Activated CD8-positive, alpha-beta memory T cell treated with anti-CD3 and anti-CD28 coated beads, Interleukin-2, amount 10 ng/mL, durations not matched to agents 7 days and 5 days (primary cell): ENCODE measurements at places on chromosomes 2 and 18. TPM values are rescaled to one million over a fixed set of nuclear protein-coding genes. Genes with fewer than 3 reads are reported as not detected.
A peak's percentile ranks its signal among the peaks of the same experiment; 100 is the strongest.

DNA sequence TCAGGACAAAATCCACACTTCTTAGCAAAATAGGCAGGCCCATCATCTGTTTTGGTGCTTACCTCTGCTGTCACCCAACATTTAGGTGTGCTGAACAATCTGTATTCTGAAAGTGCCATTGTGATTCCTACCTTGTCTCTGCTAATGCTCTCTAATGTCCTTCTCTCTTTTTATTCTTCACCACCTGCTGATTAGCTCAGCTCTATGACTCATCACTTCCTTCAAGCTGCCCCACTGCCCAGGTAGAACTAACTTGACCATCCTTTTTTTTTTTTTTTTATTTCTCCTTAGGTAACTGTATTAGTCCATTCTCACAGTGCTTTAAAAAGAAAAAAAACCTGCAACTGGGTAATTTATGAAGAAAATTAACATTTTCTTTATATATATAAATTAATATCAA, 478.7 kb upstream of the POU3F3 start:
- H3K27ac ChIP-seq, result no peak overlapping the region
- H3K4me3 ChIP-seq, result no peak overlapping the region
- H3K4me1 ChIP-seq, result no peaks in the 10 kb centered on the region
- no peaks in the 10 kb centered on the region for H3K36me3 ChIP-seq
- no peak for DNase-seq

GRCh38 chr2:30139131-30139870, 7.5 kb upstream of the YPEL5 start:
- peak overlapping the region; percentile 13 for H3K27ac ChIP-seq
- H3K27me3 ChIP-seq, result peaks cover 12% of the 10 kb centered on the region
- DNase-seq, result no peak
- peaks cover 11% of the 10 kb centered on the region for H3K4me1 ChIP-seq

GRCh38 chr2:68768461-68768860, 33.9 kb downstream of the ARHGAP25 start:
- no peak for DNase-seq
- peak overlapping the region; percentile 100 for H3K27ac ChIP-seq
- H3K4me1 ChIP-seq, result peaks cover 97% of the 10 kb centered on the region
- H3K27me3 ChIP-seq, result no peaks in the 10 kb centered on the region
- peaks cover 36% of the 10 kb centered on the region for H3K36me3 ChIP-seq

GRCh38 chr2:8578335-8579244, 103.3 kb upstream of the ID2 start:
- peak; percentile 37 for DNase-seq
- H3K36me3 ChIP-seq, result no peaks in the 10 kb centered on the region
- no peak overlapping the region for H3K4me3 ChIP-seq
- H3K27ac ChIP-seq, result no peak overlapping the region

DNA sequence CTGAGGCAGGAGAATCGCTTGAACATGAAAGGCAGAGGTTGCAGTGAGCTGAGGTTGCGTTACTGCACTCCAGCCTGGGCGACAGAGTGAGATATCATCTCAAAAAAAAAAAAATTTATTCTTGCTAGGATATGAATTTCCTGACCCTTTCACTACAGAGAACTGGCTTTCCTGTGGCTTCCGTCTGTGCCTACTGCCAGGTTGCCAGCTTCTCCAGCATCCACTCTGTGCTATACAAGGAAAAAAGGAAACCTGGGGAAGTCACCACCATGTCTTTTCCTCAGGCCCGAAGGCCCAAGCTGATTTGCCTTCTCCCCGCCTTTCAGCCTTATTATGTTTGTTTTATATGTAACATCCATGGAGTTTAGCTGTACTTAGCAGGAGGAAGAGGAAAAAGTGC, 122.0 kb upstream of the REV1 start:
- no peaks in the 10 kb centered on the region for H3K36me3 ChIP-seq
- no peaks in the 10 kb centered on the region for H3K27me3 ChIP-seq
- DNase-seq, result no peak
- H3K4me1 ChIP-seq, result no peaks in the 10 kb centered on the region
- no peak overlapping the region for H3K4me3 ChIP-seq
- H3K27ac ChIP-seq, result peak overlapping the region; percentile 6

GRCh38 chr2:96102596-96103186, 13.7 kb downstream of the ADRA2B start:
- no peak overlapping the region for H3K27ac ChIP-seq
- H3K4me1 ChIP-seq, result peaks cover 6% of the 10 kb centered on the region
- H3K4me3 ChIP-seq, result no peak overlapping the region
- no peaks in the 10 kb centered on the region for H3K36me3 ChIP-seq
- H3K27me3 ChIP-seq, result no peaks in the 10 kb centered on the region

DNA sequence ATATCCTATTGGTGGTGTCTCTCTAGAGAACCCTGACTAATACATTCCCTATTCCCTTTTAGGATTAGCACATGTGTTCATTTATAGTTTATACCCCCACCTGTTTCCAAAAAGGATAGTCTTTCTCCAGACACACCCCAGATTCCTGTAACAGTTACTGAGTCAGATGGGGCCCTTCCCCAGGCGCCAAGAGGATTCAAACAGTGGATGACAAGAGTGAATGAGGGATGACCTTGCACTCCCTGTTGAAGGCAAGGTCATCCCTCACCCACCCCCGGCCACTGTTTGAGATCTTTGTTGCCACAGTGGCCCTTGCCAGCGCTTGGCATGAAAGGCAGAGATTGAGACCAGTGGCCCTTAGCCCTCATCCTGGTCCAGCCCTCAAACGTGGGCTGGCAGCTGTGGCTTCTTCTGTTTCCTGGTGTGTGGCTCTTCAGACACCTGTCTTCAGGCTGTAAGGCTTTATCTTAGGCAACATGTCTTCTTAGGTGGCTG, 15.3 kb upstream of the REEP1 start:
- H3K36me3 ChIP-seq, result no peaks in the 10 kb centered on the region
- no peak overlapping the region for H3K27ac ChIP-seq
- H3K4me3 ChIP-seq, result no peak overlapping the region
- H3K27me3 ChIP-seq, result peaks cover 15% of the 10 kb centered on the region
- no peaks in the 10 kb centered on the region for H3K4me1 ChIP-seq

GRCh38 chr2:143300536-143300935, 171.3 kb downstream of the ARHGAP15 start:
- H3K27ac ChIP-seq, result no peak overlapping the region
- H3K4me3 ChIP-seq, result no peak overlapping the region
- no peak for DNase-seq

DNA sequence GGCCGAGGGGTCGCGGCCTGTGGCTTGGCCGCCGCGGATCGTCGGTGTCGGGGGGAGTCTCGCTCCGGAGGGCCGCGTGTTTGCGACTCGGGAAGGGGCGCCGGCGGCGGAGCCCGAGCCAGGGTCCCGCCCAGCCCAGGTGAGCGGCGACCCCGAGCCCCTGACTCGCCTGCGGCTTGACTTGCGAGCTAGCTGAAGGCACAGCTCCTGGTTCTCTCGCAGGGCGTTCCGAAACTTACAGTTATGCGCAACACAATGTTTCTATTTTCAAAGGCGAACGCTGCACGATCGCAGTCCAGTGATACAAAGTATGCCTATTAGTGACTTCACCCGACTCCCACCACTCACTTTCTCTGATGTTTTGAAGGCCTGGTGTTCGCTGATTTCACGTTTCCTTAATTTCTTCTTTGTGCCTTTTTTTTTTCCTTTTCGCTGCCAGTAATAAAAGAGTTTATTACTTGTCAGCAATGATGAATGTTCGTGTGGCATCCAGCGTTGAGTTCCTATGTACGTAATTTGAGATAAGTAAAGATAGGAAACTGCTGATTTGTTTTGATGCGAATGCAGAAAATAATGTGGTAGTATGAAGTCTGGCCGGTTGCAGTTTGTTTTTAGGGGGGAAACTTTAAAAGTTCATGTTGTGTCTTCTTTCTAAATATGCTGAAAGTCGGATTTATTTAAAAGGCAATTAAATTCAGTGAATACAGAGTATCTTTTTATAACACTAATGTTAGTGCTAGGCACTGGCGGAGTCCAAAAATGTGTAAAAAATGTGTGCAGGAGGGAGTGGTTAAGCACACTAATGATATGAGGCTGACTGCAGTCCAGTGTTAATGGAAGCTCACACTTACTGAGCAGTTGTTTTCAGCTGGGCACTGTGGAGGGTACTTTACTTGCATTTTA, 706 bp downstream of the UBXN2A start:
- H3K27ac ChIP-seq, result peak overlapping the region; percentile 93
- peak; percentile 61 for DNase-seq
- peaks cover 13% of the 10 kb centered on the region for H3K27me3 ChIP-seq

DNA sequence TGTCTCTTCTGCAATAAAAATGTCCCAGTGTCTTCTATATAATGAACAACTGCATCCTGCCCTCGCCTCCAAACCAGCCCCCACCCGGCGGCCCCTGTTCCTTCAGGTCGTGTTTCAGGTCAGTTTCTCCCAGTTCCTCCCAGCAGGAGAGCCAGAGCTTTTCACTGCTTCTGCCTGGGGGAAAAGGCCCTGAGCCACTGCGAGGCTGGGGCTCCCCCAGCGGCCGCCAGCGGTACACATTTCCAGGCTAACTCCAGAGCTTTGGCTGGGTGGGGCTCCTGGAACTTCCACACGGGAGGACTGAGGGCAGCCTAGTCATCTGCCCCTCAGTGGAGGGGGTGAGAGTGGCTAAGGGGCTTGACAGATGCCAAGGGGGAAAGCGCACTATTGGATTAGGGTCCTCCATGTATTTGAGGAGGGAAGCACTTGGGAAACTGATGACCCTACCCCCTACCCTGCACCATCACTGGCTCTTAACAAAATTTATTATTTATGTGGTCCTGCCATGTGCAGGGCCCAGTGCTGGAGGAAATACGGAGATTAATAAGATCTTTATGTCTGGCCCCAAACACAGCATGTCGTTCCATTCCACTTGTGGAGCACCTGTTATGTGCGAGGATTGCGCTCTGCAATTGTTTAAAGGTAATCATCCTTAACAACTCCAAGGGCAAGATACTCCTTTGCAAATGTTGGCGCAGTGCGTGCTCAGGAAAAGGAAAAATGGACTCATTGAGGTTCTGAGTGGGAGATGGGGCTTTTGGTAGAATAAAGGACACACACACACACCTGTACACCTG, 17.3 kb upstream of the CYS1 start:
- no peaks in the 10 kb centered on the region for H3K36me3 ChIP-seq
- no peak overlapping the region for H3K27ac ChIP-seq
- H3K4me1 ChIP-seq, result peaks cover 2% of the 10 kb centered on the region
- H3K4me3 ChIP-seq, result no peak overlapping the region
- DNase-seq, result peak; percentile 52

- no peaks in the 10 kb centered on the region for H3K27me3 ChIP-seq
- no peak overlapping the region for H3K27ac ChIP-seq
- no peak overlapping the region for H3K4me3 ChIP-seq
- DNase-seq, result no peak
These were observed 315.0 kb upstream of the SMIM21 start for GRCh38 chr18:75742516-75742915.

GRCh38 chr18:848062-848861, 36.2 kb upstream of the YES1 start:
- no peaks in the 10 kb centered on the region for H3K4me1 ChIP-seq
- H3K4me3 ChIP-seq, result no peak overlapping the region
- no peaks in the 10 kb centered on the region for H3K27me3 ChIP-seq
- H3K27ac ChIP-seq, result no peak overlapping the region

GRCh38 chr2:198186257-198186656, 381.9 kb downstream of the PLCL1 start:
- H3K4me3 ChIP-seq, result no peak overlapping the region
- DNase-seq, result no peak
- H3K27ac ChIP-seq, result no peak overlapping the region
- no peaks in the 10 kb centered on the region for H3K36me3 ChIP-seq
- no peaks in the 10 kb centered on the region for H3K4me1 ChIP-seq

DNA sequence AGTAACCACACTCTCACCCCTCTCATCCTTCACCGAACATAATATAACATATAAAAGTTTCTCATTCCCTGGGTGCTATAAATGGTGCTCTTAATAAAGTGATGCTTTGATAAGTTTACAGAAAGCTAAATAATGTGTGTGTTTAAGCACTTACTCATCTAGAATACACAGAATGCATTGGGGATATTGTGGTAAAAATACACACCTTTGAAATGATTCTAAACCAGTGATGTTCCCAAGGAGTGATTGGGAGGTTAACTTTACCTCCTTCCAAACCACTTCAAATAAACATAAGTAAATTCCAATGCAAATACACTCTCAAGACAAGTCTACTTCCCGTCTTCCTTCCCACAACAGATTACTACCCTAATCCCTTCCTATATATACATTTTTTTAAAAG, 85.3 kb upstream of the TWSG1 start:
- H3K27me3 ChIP-seq, result no peaks in the 10 kb centered on the region
- no peak for DNase-seq
- H3K4me3 ChIP-seq, result no peak overlapping the region
- peaks cover 51% of the 10 kb centered on the region for H3K36me3 ChIP-seq
- H3K4me1 ChIP-seq, result peaks cover 6% of the 10 kb centered on the region

GRCh38 chr2:215370112-215370965, 58.5 kb downstream of the ATIC start:
- H3K27ac ChIP-seq, result no peak overlapping the region
- H3K36me3 ChIP-seq, result peaks cover 16% of the 10 kb centered on the region
- no peaks in the 10 kb centered on the region for H3K27me3 ChIP-seq
- H3K4me3 ChIP-seq, result no peak overlapping the region
- no peak for DNase-seq
- no peaks in the 10 kb centered on the region for H3K4me1 ChIP-seq

- H3K4me3 ChIP-seq, result no peak overlapping the region
- no peaks in the 10 kb centered on the region for H3K36me3 ChIP-seq
- no peak for DNase-seq
- H3K4me1 ChIP-seq, result no peaks in the 10 kb centered on the region
These were observed 121.8 kb downstream of the PMAIP1 start for GRCh38 chr18:60021556-60021955.

GRCh38 chr2:105405291-105405690, 6.4 kb upstream of the FHL2 start:
- no peaks in the 10 kb centered on the region for H3K36me3 ChIP-seq
- no peaks in the 10 kb centered on the region for H3K4me1 ChIP-seq
- no peak for DNase-seq
- no peak overlapping the region for H3K27ac ChIP-seq

GRCh38 chr2:16654833-16655444, 10.7 kb downstream of the CYRIA start:
- no peak for DNase-seq
- H3K27ac ChIP-seq, result no peak overlapping the region
- peaks cover 8% of the 10 kb centered on the region for H3K4me1 ChIP-seq
- no peak overlapping the region for H3K4me3 ChIP-seq

DNA sequence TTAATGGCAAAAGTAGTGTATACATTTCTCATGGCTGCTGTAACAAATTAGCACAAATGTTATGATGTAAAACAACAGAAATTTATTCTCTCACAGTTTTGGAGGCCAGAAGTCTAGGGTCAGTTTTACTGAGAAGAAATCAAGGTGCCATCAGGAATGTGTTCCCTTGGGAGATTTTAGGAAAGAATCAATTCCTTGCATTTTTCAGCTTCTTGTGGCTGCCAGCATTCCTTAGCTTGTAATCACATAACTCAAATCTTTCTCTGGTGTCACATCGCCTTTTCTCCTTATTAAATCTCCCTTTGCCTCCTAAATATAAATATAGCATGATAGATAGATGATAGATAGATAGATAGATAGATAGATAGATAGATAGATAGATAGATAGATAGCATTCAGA, 307.0 kb upstream of the REG3G start:
- no peaks in the 10 kb centered on the region for H3K4me1 ChIP-seq
- H3K4me3 ChIP-seq, result no peak overlapping the region
- H3K36me3 ChIP-seq, result no peaks in the 10 kb centered on the region
- DNase-seq, result no peak
- no peaks in the 10 kb centered on the region for H3K27me3 ChIP-seq
- no peak overlapping the region for H3K27ac ChIP-seq

SSB gene
- total RNA-seq, result 88.2 TPM

CCL20 gene
- 0.82 TPM for total RNA-seq

POMC gene
- 4.3 TPM for total RNA-seq

ABCG5 gene
- total RNA-seq, result not detected

ALPP gene
- total RNA-seq, result not detected

GKN1 gene
- total RNA-seq, result not detected

SERPINB11 gene
- not detected for total RNA-seq

REG1B gene
- not detected for total RNA-seq

NT5DC4 gene
- not detected for total RNA-seq

COL6A3 gene
- 0.53 TPM for total RNA-seq
